Bronchial smooth muscle cell (primary cell): ENCODE measurements at places on chromosomes 3 and 15. TPM values are rescaled to one million over a fixed set of nuclear protein-coding genes. Genes with fewer than 3 reads are reported as not detected.

The CAMK2N2 gene
- total RNA-seq: 0.16 TPM in 1 of 2 replicates, not detected in the other

The DPH6 gene
- 16.5 and 22.9 TPM in 2 replicates for total RNA-seq

The CYFIP1 gene
- total RNA-seq: 67.8 and 69.3 TPM in 2 replicates

The KLHL40 gene
- total RNA-seq: 0.09 TPM in 1 of 2 replicates, not detected in the other

The ZNF662 gene
- 1.3 and 2.0 TPM in 2 replicates for total RNA-seq

The UMPS gene
- 25.2 and 29.0 TPM in 2 replicates for total RNA-seq

The RBP2 gene
- not detected in 2 replicates for total RNA-seq

The AMT gene
- 2.5 and 4.4 TPM in 2 replicates for total RNA-seq

The ANKUB1 gene
- not detected in 2 replicates for total RNA-seq

The SAMMSON gene
- total RNA-seq: not detected in 2 replicates

The ZDHHC19 gene
- not detected in 2 replicates for total RNA-seq

The TM4SF18 gene
- total RNA-seq: under 0.01 TPM in 1 of 2 replicates, not detected in the other

The PDIA3 gene
- total RNA-seq: 77.9 and 95.7 TPM in 2 replicates

The LTF gene
- not detected in 2 replicates for total RNA-seq

The PEAK1 gene
- 43.9 and 48.1 TPM in 2 replicates for total RNA-seq

The ACVR2B gene
- 0.95 and 1.7 TPM in 2 replicates for total RNA-seq

The GOLGA8T gene
- under 0.01 and 0.17 TPM in 2 replicates for total RNA-seq

The SLC12A1 gene
- under 0.01 TPM in 1 of 2 replicates, not detected in the other for total RNA-seq

The IL17RE gene
- 0.52 and 0.63 TPM in 2 replicates for total RNA-seq

The ATP8B4 gene
- 6.9 and 29.4 TPM in 2 replicates for total RNA-seq

The MYD88 gene
- 7.5 and 8.8 TPM in 2 replicates for total RNA-seq
